ENCODE measurements at places on chromosomes 6 and 20. TPM values are rescaled to one million over a fixed set of nuclear protein-coding genes. Genes with fewer than 3 reads are reported as not detected.

Gene TFAP2A
- total RNA-seq: 9.6 TPM

Gene EYS
- total RNA-seq: 0.40 TPM

Gene CCM2L
- total RNA-seq: 0.14 TPM

Gene NFKBIL1
- 25.7 TPM for total RNA-seq

Gene FAM83C
- total RNA-seq: not detected
